ENCODE measurements at places on chromosomes 6 and 20.

DNA sequence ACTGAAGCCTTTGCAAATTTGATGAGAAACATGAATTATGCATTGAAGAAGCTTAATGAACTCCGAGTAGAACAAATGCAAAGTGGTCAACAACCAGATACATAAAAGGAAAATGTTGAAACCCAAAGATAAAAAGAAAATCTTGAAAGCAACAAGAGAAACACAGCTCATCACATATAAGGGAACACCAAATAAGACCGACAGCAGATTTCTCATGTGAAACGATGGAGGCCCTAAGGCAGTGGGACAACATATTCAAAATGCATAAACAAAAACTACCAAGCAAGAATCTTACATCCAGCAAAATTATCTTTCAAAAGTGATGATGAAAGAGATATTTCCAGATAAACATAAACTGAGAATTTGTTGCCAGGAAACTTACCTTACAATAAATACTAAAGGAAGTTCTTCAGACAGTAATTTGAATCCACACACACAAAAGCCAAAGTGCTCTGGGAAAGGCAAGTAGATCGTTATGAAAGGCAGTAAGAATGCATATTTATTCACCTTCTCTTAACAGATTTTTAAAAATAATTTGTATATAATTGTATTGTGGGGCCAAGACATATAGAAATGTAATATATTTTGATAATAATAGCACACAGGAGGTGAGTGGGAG, 22.5 kb downstream of the SLC52A3 start:
- DNase-seq: no peak

DNA sequence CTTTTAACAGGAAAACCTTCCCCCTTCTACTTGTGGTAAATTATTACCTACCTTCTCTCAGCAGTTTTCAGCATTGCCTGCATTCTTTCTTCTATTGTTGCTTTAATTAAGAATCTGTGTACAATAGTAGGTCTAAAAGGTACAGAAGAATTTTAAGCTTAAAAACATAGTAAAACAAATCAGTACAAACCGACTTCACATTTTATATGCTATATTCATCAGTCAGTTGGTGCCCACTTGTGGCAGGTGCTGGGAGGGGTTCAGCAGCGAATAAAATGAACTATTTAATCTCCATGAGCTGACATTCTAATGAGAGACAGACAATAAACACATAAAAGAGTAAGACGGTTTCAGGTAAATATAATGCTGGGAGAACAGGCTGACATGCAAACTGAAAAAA, 73.4 kb upstream of the FBXO30 start:
- DNase-seq: no peak

GRCh38 chr6:41455818-41456217, 90.4 kb upstream of the FOXP4 start:
- DNase-seq: no peak

DNA sequence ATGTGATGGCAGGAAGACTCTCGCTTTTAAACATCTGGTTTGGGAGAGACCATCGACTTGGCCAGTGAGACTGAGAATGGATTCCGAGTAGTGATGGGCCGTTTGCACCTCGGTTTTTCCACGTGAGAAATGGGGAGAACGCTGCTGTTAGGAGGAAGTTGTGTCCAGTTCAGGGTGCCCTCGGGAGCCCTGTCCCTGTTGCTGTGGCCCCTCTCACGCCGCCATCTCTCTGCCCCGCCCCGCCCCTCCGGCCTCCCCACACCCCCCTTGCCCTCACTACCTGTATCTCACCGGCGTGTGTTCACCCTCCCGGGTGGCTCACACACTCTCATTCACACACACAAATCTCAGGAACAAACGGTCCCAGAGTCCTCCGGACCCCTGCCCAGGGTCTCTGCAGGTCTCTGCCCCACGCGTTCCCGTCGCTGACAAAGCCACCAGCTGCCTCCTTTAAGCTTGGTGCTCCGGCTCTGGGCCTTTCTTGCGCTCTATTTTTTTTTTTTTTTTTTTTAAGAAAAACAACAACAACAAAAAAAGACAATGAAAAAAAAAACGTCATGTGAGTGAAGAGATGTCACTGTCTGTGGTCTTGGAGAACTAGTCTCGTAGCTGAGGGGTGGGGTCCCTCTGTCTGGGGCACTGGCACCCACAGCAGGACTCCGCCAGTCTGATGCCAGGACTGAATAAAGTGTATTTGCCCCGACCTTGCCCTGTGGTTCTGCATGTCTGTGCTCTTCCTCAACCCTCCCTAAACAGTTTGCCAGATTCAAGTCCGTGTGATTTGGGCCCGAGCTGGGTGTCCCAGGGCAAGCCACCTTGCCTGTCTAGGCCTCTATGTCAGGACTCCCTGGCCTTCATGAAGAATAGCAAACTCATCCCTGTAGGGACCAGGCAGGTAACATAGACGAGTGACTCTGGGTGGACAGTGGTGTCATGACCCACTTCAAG, 2.9 kb downstream of the SOX12 start:
- DNase-seq: no peak

DNA sequence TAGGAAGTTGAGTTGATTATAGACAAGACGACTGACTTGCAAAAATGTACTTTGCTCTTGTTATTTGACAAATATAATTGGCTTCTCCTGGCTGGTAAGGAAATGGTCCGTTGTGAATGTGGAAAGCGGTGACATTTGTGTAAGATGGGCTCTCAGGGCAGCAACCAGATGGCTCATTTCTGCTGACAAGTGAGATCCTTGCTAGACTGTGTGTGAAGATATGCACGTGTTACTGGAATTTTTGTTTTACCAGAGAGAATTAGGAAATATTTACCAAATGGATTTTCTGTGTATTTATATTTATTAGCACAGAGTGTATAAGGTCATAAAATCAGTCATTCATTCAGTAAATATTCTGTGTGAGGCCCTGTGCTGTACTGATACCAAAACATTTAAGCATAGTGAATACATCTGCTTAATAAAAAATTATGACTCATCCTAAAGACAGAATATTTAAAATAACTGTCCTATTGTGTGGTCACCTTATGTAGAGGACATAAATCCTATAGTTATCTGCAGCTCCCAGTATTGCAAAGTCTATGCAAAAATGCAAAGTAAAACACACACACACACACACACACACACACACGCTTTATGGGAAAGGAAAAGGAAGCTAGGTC, 109.9 kb upstream of the ASF1A start:
- DNase-seq: no peak

GRCh38 chr6:54284161-54284860, 23.9 kb upstream of the TINAG start:
- no peak for DNase-seq
